EH (cell line): ENCODE measurements at places on chromosomes 5 and 9.
A peak's percentile ranks its signal among the peaks of the same experiment; 100 is the strongest.

- DNase-seq: no peak
Measured at GRCh38 chr9:124239249-124240073, 18.3 kb upstream of the NEK6 start.

- DNase-seq: peak; percentile 9
Measured at GRCh38 chr5:174202996-174203395, 157.5 kb downstream of the NSG2 start.

DNA sequence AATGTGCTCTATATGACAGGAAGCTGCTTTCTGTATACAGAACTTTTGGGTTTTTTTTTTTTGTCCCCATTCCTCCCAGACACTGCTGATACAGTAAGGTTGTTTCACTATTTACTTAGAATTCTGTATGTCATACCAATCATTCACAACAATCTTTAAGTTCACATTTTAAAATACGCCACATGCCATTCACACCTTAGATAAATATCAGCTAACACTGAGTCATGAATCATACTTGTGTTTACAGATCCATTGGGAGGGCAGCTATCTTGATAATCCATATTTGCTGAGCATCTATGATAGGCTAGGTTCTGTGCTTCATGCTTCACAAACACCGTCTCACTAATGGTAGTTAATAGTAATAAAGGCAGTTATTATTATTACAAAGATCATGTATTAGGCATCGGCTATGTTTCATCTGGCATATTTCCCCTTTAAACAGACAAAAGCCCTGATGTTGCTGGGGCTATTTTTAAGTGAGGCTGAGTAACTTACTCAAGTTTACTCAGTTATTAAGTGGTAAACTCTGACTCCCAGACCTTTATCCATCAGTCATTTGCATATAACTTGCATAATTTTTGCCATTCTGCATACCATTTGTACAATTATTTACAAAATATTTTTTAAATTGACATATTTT, 152.2 kb upstream of the HMHB1 start:
- DNase-seq: no peak

DNA sequence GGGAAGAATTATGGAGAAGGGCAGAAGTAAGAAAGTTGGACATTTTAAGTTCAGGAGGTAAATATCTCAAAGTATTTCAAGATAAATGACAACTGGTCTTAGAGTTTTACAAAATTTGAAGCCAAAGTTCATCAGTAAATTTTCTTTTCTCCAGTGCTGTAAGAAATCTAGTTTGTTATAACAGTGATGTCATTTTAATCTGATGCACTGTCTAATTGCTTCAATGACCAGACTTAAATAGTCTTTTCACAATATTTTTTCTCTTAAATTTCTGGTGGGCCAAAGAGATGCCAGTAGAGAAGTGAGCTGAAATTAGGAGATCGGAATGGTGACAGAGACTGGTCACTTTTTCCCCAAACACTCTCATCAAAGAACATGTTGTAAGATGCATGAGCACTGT, 156.5 kb upstream of the TMEM161B start:
- DNase-seq: no peak

GRCh38 chr9:74859786-74860185, 27.9 kb downstream of the TRPM6 start:
- no peak for DNase-seq

DNA sequence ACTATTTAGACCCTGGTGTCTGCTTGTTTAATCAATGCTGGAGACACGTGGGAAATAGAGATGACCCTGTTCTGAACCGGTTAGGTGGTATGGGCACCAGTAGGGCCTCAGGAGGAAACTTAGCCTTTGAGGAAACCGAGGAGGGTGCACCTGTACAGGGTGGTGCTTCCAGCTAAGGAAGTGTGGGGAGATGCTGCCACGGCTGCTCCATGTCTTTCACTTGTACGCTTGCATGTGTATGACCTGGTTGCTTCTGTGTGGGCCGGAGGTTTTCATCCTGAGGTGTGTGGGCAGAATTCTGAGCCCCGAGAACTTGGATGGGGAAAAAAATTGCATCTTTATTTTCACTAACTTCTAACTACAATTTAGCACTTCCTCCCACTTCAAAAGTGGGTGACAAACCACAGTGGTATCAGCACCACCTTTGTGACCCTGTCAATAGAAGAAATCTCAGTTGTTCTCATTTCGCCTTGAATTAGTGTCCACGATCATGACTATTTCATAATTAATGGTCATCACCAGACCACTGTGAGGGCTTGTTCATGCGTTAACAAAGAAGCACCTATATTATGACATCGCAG, 99.8 kb upstream of the SPATA31C2 start:
- DNase-seq: no peak

- DNase-seq: no peak
Measured at GRCh38 chr5:93673316-93673954, 68.0 kb downstream of the POU5F2 start.

DNA sequence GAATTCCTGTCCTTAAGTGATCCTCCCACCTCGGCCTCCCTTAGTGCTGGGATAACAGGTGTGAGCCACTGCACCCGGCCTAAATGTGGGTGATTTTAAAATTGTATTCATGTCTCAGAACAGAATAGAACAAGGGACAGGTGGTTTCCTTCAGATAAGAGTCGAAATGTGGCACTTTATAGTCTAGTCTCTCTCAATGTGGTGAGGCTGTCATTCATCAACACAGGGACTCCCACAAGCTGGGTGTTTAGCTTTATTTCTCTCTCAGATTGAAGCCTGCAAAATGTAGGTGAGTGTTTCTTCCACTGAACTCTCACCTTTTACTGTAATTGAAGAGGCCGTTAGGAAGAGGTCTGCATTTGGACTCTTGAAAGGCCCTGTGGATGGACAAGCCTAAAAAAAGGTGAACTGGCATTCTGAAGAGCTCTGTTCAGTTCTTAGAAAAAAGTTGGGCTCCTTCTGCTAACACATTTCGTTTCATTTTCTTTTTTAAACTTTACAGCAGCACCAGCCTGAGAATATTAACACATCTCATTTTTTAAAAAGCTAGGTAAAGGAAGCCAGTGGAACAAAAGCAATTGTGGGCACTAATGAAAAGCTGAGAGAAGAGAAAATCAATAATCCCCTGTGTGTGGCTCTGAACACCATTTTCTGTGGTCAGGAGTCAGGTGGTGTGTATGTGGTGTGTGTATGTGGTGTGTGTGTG, 126.2 kb upstream of the SLC28A3 start:
- no peak for DNase-seq

GRCh38 chr5:169139480-169140050, 161.4 kb downstream of the SLIT3 start:
- no peak for DNase-seq

DNA sequence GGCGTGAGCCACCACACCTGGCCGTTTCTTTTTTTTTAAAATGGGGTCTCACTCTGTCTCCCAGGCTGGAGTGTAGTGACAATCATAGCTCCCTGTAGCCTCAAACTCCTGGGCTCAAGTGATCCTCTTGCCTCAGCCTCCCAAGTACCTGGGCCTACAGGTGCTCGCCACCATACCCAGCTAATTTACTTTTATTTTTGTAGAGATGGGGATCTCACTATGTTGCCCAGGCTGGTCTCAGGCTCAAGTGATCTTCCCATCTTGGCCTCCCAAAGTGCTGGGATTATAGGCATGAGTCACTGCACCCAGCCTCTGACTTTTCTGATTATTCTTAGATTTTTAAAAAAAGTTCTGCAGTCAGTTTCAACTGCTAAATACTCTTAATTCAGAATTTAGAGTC, 21.3 kb downstream of the RAI14 start:
- no peak for DNase-seq

DNA sequence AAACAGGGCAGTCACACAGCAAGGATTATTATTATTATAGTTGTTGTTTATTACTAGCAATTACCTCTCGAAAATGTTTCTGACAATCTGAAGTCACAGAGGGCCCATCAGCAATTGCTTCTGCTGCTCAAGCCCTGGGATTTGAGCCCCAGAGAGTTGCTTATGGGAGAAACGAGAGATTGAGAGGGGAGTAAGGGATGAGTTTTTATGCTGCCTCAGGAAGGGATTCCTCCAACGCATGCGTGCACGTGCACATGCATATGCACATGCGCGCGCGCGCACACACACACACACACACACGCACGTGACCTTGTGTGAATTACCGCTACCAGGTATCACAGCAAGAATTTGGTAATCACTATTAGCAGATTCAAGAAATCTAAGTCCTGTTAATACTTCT, 189.2 kb upstream of the TBC1D2 start:
- DNase-seq: no peak

DNA sequence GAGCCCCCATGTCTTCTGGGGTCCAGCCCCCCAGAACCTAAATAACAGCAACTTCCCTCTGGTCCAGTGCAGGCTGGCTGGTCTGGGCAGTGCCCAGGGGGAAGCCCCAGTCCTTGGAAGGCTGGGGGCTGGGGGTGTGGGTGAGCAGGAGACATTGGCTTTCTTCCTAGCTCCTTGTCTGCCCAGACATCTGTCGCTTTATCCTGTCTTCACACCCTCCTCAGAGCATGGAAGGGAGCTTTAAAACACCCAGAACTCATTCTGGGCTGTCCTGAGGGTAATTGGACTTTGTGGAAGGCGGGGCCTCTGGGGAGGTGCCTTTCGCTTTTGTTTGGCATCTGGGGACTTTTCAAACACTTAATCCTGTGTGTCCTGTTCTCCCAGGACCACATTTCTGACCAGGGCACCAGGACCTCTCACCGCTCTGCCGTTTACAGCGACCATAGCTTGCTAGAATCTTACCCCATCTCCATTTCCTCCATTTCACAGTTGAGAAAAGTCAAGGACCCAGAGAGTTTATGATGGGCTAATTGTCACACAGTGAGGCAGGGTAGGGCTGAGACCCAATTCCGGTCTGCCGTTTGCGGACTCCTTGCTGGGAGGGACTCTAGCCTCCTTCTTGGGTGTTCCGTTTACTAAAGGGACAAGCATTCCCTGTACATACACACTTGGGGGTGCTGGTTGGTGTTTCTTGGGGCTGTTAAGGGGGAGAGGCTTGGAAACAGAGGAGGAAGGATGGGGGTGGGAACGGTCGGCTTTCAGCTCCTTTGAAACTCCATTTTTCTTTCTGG, 1.1 kb downstream of the GSN start:
- DNase-seq: peak; percentile 72

GRCh38 chr5:32027717-32028458, 146.2 kb downstream of the GOLPH3 start:
- DNase-seq: peak; percentile 98

DNA sequence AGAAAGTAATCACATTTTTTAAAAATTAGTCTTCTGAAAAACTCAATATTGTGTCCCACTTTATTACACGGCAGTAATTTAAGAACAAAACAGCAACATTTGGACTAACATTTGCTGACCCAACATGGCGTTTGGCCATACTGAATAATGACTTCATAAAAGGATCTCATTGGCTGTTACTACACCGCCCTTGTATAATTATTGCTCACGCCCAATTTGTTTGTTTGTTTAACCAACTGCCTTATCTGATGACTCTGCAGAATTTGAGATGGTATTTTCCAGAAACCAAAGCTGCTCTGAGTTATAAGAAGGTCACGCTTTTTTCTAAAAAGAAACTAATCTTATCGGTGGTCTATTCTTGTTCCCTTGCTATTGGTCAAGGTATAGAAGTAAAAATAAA, 200.2 kb upstream of the TARS1 start:
- no peak for DNase-seq

DNA sequence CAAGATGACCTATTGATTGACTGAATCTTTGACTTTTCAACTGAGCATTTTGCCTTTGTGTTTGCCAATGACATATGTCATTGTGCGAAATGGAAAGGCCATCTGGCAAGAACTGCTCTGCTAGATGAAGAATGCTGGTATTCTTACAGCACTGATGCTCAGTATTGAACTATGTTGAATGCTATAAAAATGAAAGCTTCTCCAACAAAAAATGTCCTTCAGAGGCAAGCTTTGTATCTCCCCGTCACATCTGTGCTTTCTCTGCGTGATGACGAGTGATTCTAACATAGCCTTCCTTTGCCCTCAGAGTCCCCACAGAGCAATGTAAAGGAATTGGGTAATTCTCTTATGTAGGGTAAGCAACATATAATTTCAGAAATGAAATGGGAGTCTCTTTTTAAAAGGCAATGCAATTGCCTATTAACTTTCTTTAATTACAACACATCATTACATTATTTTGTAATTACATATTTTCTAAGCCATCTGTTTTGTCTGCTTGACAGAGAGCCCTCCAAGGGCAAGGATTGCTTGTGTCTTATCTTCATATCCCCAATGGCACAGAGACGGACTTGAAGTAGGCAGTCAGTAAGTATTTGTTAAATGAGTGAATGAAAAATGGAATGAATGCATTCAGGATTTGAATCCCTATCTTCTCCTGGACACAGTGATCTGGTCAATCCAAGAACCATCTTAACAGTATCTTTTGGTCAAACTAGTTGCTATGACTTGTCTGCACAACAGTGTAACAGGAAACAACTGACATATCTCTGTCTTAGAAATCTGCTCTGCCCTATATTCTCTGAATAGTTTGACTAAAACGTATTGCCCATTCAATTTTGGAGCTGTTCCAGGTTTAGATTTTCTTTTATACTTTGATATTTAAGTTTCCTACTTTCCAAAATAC, 46.1 kb downstream of the ENC1 start:
- peak; percentile 43 for DNase-seq

GRCh38 chr5:152883066-152883775, 478.1 kb upstream of the NMUR2 start:
- no peak for DNase-seq

DNA sequence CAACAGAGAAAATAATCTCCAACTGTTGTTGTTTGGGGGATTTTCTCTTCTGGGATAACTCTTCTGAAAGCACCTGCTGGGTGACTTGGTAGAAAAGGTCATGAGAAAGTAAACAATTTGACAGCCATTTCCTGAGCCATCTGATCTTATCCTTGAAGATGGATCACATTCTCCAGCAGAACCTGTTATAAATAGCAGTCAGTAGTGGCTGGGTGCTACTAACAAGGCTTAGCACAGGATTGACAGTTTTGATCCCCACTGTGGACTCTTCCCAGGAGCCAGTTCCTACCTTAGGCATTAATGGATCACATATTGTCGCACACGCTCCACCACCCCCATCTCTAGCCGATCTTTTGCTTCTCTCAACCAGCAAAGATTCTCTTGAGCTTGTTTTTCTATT, 220.2 kb downstream of the PLK2 start:
- DNase-seq: no peak

DNA sequence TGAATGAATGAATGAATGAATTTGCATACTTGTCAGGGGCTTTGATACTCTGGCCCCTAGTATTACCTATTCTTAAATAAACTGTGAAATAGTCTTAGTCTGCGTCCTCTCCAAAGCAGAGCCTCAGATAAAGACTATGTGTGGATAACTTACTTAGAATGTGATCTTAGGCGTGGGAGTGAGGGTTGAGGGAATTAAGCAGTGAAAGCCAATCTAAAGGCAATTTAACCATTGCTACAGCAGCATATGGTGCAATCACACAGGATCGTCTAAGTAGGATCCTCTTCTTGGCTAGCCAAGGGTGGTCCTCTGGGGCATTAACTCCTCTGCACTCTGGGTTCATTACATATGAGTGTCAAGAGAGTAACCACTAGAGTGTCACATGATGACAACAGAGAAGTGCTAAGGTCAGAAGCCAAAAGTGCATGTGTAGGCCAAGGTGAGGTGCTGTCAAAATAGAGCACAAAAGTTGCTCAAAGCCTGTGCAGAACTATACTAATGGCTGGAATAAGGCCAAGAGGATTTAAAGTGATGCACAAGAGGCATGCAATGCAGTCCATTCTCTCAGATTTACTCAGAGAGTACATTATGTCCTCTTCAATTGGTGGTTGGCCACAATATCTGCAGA, 274.4 kb upstream of the SEMA6A start:
- DNase-seq: no peak

- DNase-seq: no peak
Measured at GRCh38 chr9:38128752-38129270, 59.8 kb upstream of the SHB start.

GRCh38 chr9:81804306-81804705, 115.0 kb upstream of the TLE1 start:
- peak; percentile 93 for DNase-seq

- DNase-seq: no peak
Measured at GRCh38 chr9:95729046-95729445, 146.4 kb upstream of the ERCC6L2 start.
